Tibial nerve (tissue), 4 donors: ENCODE measurements at places on chromosomes 7 and 10. TPM values are rescaled to one million over a fixed set of nuclear protein-coding genes. Genes with fewer than 3 reads are reported as not detected.

Gene CYP26C1
- not detected for total RNA-seq

Gene ANKRD61
- not detected for total RNA-seq

Gene CPN1
- not detected for total RNA-seq

DNA sequence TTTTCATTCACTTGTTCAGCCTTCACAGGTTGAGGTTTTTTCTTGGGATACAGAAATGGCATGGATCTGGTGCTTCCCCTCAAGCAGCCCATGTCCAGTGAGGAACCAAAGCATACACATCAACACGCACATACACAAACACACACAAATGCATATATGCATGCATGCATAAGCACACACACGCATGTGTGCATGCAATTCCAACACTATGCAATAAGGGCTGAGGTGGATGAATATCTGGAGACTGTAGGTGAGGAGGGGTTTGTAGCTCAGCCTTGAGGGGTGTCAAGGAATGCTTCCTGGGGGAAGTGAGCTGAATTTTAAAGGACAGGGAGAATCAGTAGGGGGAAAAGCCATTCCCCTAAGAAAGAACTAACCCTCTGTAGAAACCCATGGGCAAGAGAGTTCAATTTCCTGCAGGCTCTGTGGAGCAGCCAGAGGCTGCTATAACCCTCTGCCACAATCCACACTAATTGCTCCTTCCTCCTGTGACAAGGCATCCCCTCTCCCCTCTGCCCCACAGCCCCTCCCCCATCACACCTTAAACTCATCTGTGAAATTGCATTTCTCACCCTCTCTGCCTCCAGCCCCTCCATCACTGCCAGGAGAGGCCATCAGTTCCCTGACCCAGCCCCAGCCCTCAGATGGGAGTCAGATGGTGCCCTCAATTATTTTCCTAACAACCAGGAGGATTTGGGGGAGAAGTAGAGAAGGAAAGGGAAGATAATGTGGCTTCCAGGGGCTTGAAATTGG is 316.4 kb downstream of the RPS24 start:
- no peaks in the 10 kb centered on the region for H3K4me1 ChIP-seq
- no peaks in the 10 kb centered on the region for H3K36me3 ChIP-seq

DNA sequence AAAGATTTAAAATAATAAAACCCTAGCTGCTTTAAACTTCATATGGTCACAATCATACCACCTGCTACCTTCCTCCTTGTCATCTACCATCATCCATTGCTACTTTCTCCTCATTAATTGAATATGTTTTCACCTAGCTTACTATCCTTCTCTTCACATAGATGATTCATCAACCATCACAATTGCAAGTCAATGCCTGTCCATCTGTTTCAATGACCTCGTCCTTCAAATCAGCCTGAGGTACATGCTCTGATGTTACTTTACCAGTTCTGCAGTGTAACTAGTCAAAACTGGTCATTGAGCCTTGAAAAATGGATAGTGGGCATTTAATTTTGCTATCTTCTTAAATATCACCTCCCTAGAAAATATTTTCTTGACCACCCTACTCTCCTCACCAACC is 164.7 kb downstream of the SEMA3E start:
- no peak overlapping the region for H3K27ac ChIP-seq
- no peaks in the 10 kb centered on the region for H3K36me3 ChIP-seq
- H3K4me1 ChIP-seq: no peaks in the 10 kb centered on the region
- H3K4me3 ChIP-seq: no peak overlapping the region
- DNase-seq: no peak

DNA sequence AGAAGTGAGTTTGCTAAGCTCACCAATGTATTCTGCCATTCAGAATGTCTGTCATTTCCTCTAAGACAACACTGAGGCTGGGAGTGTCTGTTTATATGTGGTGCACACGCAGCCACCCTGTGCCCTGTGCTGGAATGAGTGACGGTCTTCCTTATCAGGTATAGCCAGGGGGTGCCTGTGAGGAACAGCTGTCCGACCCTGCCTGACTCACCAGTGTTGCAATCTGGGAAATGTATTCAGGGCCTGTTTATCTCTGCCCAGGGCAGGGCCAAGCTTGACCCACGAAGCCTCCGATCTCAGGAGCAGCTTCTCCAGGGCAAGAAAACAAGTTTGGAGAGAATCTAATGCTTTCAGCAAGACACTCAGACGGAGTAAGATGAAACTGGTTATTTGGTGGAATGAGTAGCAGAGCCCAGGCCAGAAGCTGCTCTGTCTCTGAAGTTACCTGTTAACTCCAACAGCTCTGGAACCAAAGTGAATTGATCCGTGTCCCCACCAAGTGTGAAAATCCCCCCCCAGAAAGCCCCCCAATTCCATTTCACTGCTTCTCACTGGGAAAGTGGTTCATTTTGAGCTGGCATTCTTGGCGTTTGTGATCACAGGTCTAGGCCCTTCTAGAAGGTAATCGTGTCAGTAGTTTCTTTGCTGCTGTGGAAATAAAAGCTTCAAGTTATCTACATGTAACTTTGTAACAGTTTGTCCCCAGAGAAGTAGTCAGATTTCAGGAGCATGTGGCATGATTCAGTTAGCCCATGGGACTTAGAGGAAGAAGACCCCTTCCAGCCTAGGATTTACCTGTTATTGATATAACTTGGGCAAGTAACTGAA is 6.1 kb upstream of the UBE2H start:
- no peaks in the 10 kb centered on the region for H3K4me1 ChIP-seq
- H3K36me3 ChIP-seq: no peaks in the 10 kb centered on the region
- H3K4me3 ChIP-seq: no peak overlapping the region
- DNase-seq: no peak
- no peak overlapping the region for H3K27ac ChIP-seq
- no peaks in the 10 kb centered on the region for H3K27me3 ChIP-seq

- H3K4me1 ChIP-seq: peaks cover 5% of the 10 kb centered on the region
- H3K27me3 ChIP-seq: no peaks in the 10 kb centered on the region
- no peak for DNase-seq
- no peak overlapping the region for H3K4me3 ChIP-seq
- H3K36me3 ChIP-seq: no peaks in the 10 kb centered on the region
Observed at GRCh38 chr10:17381502-17382142, 72.8 kb downstream of the ST8SIA6 start.

- H3K36me3 ChIP-seq: no peaks in the 10 kb centered on the region
- H3K4me3 ChIP-seq: no peak overlapping the region
- no peaks in the 10 kb centered on the region for H3K27me3 ChIP-seq
- H3K4me1 ChIP-seq: no peaks in the 10 kb centered on the region
- no peak overlapping the region for H3K27ac ChIP-seq
Observed at GRCh38 chr7:5443678-5444077, 20.0 kb upstream of the TNRC18 start.

- H3K36me3 ChIP-seq: no peaks in the 10 kb centered on the region
- H3K4me1 ChIP-seq: no peaks in the 10 kb centered on the region
- DNase-seq: no peak
- no peak overlapping the region for H3K4me3 ChIP-seq
- H3K27ac ChIP-seq: no peak overlapping the region
- H3K27me3 ChIP-seq: no peaks in the 10 kb centered on the region
Observed at GRCh38 chr10:71088054-71088453, 124.3 kb upstream of the UNC5B start.

- no peak for DNase-seq
- H3K4me1 ChIP-seq: peaks cover 4% of the 10 kb centered on the region
- H3K4me3 ChIP-seq: no peak overlapping the region
Observed at GRCh38 chr7:17405786-17406185, 107.3 kb downstream of the AHR start.

DNA sequence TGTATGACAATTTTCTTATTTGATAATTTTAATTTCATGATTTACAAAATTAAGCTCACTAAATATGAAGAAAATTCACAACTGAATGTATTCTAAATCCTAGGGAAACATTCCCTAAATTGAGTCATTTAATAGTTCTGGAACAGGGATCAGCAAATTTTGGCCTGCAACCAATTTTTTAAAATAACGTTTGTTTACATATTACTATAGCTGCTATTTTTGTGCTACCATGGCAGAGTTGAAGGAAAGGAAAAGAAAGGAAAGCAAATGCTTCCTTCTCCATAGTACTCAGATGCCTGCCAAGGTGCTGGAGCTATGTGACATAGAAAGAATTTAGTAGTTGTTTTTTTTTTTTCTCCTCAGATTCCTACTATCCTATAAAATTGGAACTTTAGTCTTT is 1307.7 kb upstream of the LRRTM3 start:
- H3K27ac ChIP-seq: no peak overlapping the region
- H3K36me3 ChIP-seq: no peaks in the 10 kb centered on the region
- no peaks in the 10 kb centered on the region for H3K4me1 ChIP-seq
- DNase-seq: no peak
- no peak overlapping the region for H3K4me3 ChIP-seq

DNA sequence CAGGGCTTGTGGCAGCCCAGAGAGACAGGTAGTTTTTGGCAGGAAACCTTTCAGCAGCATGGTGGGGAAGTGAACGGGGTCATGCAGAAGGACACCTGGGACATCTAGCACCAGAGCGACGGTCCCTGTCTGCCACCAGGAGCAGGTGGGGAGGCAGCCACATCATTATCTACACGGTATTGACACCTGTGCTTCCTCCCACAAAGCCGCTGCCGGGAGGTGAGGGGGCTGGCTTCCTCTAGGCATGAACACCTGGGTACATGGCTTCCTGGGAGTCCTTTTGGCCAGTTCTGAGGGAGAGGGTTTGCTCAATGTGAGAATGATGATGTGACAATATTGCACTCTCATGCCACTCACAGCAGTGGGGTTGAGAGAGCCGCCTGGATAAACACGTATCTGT is 275.2 kb downstream of the ACTR3B start:
- no peaks in the 10 kb centered on the region for H3K4me1 ChIP-seq
- no peak overlapping the region for H3K4me3 ChIP-seq
- no peak overlapping the region for H3K27ac ChIP-seq
- DNase-seq: no peak
- H3K27me3 ChIP-seq: no peaks in the 10 kb centered on the region

DNA sequence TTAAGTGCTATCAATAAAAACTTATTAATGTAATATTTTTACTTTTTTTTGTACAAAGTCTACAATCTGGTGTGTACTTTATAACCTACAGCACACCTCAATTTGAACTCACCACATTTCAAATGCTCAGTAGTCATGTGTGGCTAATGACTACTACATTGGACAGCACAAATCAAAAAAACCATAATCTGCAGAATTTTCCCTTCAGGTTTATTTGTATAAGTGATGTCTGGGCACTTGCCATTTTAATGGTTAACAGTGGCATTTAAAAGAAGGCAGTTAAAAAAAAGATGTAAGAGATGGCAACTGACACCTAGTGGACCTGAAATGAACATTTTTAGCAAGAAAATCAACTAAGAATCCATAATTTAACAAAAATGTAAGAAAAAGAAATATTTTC is 124.6 kb upstream of the NRBF2 start:
- no peak overlapping the region for H3K27ac ChIP-seq
- H3K27me3 ChIP-seq: no peaks in the 10 kb centered on the region
- H3K4me3 ChIP-seq: no peak overlapping the region
- no peaks in the 10 kb centered on the region for H3K36me3 ChIP-seq

DNA sequence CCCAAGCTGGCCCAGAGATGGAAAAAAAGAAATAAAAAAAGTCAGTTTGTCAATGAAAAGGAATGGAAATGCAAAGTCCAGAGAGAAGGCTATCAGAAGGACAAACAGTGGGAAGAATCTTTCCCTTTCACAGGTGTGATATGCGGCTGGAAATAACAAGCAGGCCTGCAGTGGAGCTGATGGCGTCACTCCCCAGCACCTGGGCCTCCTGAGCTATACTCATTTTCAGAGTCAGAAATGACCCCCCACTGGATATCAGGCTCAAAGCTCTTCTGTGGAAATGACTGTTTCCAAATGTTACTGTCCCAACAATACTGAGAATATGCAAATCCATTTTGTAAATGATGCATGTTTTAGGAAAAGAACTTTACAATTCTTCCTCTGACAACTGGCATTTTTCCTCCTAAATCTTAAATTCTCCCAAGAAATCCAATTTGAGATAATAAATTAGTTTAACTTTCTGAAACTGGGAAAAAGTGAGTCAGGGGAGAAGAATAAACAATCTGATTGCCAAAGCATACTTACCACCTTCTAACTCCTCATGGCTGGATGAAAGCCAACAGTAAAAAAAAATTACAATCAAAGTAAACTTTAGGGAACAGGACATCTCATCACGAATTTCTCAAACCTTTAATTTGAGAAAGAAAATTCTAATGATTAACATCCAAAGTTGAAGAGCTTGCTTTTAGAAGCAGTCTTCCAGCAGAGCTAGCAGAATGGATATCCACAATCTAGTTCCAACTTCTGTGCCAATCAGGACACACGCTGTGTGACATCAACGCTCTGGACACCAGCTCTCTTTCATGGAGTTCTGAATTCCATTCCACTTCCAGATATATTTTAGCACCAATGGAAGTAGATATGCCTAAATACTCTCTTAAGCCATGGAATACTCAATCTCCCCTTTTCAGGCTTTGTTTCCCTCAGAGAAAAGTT is 5.3 kb upstream of the CUZD1 start:
- no peaks in the 10 kb centered on the region for H3K27me3 ChIP-seq
- peaks cover 97% of the 10 kb centered on the region for H3K36me3 ChIP-seq
- no peak for DNase-seq
- no peak overlapping the region for H3K4me3 ChIP-seq
- H3K4me1 ChIP-seq: no peaks in the 10 kb centered on the region
- H3K27ac ChIP-seq: no peak overlapping the region

GRCh38 chr7:133484086-133484485 is 231.2 kb downstream of the EXOC4 start:
- H3K4me3 ChIP-seq: no peak overlapping the region
- peaks cover 28% of the 10 kb centered on the region for H3K36me3 ChIP-seq
- H3K27me3 ChIP-seq: no peaks in the 10 kb centered on the region
- no peak for DNase-seq
- no peak overlapping the region for H3K27ac ChIP-seq
